ENCODE measurements at places on chromosomes 1 and 21.

DNA sequence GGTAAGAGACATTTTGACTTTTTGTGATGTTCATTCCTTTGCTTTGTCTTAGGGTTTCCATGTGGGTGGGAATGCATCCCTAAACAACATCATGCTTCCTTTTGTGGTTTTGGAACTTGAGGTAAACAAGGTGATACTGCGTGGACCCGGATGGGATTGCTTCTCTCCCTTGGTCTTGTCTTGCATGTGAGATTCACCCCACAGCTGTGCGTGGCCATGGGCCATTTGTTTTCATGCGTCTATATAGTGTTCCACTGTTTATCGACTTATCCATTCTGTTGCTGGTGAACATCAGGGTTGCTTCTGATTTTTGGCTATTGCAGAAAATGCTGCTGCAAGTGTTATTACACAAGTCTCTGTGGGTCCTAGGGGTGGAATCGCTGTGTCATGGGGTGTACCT, 21.1 kb downstream of the CRYAA start:
- no peak for ATAC-seq

GRCh38 chr1:184650177-184650866, 104.3 kb downstream of the EDEM3 start:
- no peak for ATAC-seq

- ATAC-seq = no peak
Observed at GRCh38 chr1:41362357-41362721, 1.1 kb downstream of the FOXO6 start.

DNA sequence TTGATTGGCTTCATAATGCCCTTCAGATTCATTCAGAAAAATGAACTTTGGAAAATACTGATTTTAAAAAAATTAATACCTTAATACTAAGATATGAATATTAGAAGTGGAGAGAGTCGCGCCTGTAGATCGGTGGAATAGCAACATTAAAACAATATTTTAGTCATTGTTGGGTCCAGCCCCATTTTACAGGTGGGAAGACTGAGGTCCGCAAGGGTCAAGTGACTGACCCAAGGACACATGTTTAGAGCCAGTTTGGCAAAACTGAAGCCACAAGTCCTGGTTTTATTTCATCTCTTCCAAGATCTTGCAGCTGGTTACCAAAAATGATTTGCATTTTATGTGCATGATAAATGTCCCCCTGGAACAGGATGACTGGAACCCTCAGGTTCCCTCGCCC, 113.6 kb upstream of the TMEM51 start:
- no peak for ATAC-seq

GRCh38 chr1:213492161-213493041, 441.4 kb downstream of the RPS6KC1 start:
- no peak for ATAC-seq

GRCh38 chr1:182811975-182812722, 22.6 kb downstream of the NPL start:
- no peak for ATAC-seq

- no peak for ATAC-seq
Observed at GRCh38 chr1:186839041-186839400, 10.3 kb downstream of the PLA2G4A start.

GRCh38 chr1:226886122-226886901, 15.9 kb downstream of the PSEN2 start:
- no peak for ATAC-seq

GRCh38 chr1:41387667-41388091, 26.4 kb downstream of the FOXO6 start:
- no peak for ATAC-seq

- ATAC-seq = no peak
Observed at GRCh38 chr1:192131914-192132313, 26.3 kb upstream of the RGS18 start.

- ATAC-seq = peak; percentile 8
Observed at GRCh38 chr21:37266515-37267221, 466 bp downstream of the VPS26C start.

DNA sequence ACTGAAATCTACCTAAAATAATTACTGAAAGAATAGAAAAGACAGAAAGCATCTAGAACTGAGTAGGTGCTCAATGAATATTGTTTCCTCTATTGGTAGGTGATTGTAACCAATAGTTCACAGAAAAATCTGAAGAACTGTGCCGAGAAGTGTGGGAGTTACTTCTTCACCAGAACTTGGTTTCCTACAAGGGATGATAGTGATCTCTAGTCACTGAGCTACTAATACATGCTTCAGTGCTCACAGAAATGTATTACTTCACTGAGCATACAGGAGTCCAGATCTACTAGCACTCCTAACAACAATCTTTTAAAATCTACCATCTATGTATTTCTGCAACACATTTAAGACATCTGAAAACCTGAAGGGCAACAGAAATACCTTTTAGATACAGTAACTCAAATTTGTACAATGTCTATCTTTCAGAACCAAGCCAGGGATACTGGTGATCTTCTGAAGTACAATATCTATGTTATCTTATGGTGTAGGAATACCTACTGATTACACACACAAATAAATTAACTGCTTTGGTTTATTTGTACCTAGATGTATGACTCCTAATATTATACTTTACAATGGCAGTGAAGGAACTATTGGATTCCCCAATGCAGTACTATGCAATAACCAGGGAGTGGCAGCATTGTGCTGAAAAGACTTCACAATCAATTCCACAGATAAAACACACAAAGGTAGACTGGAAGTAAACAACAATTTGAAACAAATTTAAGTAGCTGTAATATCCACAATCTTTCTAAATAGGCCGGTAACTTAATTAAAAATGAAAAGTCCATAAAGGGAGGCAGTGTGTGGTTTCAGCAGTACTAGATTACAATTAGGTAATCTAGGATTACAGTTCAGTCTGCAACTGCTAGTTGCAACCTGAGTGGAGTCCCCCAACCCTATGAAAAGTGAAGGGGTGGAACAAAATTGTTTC, 243.0 kb downstream of the SLC45A1 start:
- ATAC-seq = peak; percentile 79

DNA sequence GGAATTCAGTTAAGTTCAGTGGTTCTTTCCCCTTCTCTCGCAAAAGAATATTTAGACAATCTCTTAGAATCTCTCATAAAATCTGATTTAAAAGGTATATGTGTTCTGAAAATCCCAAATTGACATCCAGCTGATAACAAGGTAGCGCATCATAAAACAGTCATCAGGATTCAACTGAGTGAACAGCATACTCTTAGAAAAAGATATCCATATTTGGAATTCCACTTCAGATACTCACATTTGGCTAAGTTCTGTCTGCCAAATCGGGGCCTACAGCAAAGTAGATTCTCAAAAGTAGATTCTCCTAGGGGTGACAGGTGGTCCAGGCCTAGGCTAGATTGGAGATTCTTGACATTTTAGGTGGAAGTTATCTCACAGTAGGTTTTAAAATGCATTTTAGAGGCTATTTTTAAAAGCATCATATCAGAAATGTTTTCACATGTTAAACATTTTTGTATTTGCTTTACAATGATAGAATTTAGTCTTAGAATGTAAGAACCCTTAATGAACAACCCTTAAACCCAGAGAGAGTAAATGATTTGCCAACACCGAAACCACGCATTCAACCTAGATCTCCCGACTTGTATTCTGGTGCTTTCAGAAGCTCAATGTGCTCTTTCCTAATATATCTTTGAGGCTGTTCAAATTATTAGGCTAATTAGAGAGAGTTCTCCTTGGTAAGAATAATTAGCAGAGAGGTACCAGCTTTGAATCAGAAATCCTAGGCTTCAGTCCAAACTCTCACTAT, 318.9 kb downstream of the LMO4 start:
- no peak for ATAC-seq

GRCh38 chr1:70083519-70083918, 121.9 kb downstream of the LRRC40 start:
- no peak for ATAC-seq

DNA sequence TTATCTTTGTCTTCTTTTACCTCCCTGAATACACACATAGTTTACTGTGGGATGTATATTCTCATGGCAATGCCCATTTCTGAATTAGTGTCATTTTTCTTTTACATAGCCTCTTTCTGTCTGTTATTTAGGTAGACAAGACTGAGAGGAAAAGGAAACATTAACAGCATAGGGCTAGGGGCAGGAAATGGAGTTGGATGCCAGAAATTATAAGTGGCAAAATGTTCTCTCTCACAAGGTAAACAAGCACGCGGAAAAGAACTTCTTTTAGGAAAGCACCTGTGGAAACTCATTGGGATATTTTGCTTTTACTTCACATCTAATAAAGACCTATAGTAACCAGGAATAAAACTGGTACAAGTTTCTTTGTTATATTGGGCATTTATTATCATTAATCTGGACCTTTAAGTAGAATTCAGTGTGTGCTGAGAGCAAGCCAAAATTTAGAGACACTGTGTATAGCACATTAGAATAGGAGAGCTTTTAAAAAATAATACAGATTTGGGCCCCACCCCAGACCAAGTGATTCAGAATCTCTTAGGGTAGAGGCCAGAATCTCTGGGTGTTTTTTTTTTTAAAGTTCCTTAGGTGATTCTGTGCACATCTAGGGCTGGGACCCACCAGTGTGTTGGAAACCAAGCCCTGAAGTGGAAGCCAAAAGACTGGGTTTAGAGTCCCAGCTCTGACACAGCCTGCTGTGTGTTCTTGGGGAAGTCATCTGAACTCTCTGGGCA, 32.7 kb downstream of the S100A10 start:
- ATAC-seq = no peak

GRCh38 chr1:237811633-237812032, 79.1 kb downstream of the ZP4 start:
- no peak for ATAC-seq

DNA sequence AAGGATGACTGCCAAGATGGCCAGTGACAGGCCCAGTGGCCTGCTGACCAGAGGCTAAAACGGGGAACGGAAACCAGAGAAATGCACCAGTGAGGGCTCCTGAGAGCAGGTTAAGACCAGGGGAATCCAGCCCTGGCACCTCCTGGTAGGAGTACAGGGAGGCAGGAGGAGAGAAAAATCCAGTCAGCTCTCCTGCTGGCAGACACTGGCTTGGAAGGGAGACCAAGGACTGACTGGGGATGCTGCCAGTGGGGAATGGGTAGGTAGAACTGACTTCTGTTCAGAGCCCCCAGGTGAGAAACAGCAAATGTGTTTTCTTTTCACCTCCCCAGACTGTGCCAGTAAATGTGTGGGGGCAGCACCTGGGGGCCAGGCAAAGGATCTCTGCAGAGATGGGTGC, 27.7 kb upstream of the CRNN start:
- ATAC-seq = no peak

- peak; percentile 81 for ATAC-seq
Observed at GRCh38 chr1:67339623-67340343, 32.1 kb downstream of the IL12RB2 start.

- no peak for ATAC-seq
Observed at GRCh38 chr1:89630048-89630447, 2.9 kb upstream of the LRRC8C start.

DNA sequence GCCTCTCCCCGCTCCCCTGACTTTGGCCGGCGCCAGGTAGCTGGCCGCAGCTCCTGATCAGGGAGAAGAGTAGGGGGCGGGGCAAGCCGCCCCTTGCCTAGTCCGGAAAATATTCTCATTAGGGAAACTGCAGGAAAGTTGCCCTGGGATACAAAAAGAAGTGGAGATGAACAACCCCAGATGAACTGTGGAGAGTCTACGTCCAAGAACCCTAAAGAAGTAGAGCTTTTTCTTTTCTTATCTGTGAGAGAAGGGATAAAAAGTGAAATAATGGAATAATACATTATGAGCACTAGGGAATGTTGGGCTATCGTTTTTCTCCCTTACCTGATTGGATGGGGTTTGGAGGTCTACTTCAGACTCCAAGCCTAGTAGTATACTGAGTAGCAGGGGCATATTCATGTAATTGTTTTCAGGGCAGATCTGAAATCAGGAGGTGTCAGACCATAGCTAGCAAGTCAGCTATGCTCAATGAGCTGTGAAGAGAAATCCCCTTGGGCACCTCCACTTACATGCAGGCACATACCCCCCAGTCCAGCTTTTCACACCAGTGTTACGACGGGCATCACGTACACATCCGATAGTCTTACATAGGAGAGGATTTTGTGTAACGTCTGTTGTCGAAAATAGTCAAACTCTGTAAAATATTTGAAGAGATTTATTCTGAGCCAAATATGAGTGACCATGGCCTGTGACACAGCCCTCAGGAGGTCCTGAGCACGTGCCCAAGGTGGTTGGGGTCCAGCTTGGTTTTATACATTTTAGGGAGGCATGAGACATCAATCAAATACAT, 1.7 kb upstream of the DUSP10 start:
- ATAC-seq = no peak

DNA sequence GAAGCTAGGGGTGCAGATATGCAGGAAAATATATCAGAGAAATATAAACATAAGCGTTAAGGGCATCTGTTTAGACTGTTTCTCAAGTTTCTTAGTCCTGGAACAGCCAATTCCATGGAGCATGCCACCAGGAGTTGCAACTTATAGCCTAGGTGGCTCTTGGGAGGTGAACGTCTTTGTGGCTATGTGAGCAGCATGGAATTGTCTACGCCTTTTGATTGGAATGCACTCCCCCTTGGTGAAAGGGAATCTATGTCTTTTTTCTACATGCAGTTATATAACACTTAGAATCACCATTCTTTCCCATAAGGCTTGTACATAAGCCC, 12.4 kb downstream of the RCSD1 start:
- no peak for ATAC-seq

- ATAC-seq = no peak
Observed at GRCh38 chr1:232432313-232432712, 197.6 kb downstream of the SIPA1L2 start.

- no peak for ATAC-seq
Observed at GRCh38 chr1:8578936-8579335, 238.5 kb downstream of the RERE start.

DNA sequence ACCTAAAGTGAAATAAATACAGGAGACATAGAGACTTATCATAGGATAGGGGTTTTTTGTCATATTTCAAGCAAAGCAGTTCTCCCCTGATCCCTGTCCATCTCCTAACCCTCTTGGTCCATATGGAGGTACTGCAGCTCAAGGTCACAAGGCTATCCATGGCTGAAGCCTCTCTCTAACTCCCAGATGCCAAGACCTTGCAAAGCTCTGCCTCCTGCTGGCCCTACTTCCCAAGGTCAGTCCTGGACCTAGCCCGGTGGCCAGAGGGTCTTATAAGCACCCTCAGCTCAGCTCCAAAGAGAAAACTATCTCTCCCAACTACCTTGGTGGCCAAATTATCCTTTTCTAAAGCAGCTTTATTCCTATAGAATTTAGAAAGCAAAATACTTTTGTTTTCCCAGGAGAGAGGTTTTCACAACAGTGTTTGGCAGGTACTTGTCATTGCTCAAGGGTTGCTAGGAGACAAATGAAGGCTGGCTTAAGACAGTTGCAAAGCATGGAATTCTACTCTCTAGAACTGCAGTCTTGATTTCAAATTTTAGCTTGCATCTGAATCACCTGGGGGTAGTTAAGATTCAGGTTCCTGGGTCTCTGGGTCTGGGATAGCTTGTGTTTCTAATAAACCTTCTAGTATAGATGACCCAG, 121.5 kb downstream of the XCL2 start:
- no peak for ATAC-seq

- ATAC-seq = no peak
Observed at GRCh38 chr1:50110656-50111055, 1.9 kb downstream of the ELAVL4 start.

Measured in activated CD4-positive, CD25-positive, alpha-beta regulatory T cell treated with anti-CD3 and anti-CD28 coated beads, Interleukin-2, amount 50 U/mL, for 24 hours (primary cell).